Immature natural killer cell (primary cell): ENCODE measurements at places on chromosomes 3 and 15.

DNA sequence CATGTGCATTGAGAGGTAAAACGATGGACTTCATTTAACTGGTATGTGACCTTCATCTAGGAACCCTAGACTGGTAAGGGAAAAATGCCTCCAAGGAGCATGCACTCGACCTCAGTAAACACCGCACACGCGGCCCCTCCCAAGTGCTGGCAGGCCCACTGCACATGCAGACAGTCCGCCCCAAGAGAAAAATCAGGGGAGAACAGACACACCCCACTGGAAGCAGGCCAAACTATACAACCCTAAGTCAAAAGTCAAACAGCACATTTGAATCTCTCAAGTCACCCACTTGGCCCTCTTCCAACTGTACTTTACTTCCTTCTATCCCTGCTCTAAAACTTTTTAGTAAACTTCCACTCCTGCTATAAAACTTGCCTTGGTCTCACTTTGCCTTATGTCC lies 250.1 kb upstream of the HES1 start:
- no peak for DNase-seq

- DNase-seq, result no peak
These were observed 59.6 kb upstream of the MRPS22 start for GRCh38 chr3:139284221-139284620.

DNA sequence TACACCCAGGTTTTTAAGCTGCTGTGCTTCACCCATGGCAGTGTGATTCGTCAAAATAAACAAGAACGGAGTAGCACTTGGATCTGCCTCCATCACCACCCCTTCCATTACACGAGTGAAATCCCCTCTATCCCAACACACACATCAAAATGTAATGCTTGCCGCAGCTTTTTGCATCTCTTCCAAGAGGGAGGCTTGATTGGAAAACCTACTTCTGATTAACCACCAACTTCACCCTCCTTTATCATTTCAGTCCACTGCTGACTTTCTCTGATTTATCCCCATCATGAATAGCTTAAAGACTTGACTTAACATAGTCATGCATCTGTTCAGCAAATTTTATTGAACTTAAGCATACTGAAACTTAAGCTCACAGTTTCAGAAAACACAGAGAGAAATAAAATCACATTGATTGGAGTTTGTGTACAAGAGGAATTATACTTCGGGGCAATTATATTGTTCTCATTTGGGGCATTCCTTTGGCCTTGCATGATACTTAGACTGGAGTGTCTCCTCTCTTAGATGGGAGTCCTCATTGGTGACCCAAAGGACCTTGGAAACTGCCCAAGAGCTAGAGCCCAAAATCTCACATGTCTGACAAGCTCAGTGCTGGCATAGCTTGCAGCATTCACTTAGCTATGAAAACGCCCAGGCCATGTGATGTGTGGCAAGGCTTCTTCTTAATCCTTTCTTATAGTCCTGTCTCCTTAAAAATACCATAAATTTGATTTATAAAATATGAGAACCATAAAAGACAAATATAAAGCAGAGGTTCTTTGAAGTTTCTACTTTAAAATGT lies 124.3 kb upstream of the UMPS start:
- DNase-seq, result no peak

GRCh38 chr3:196502775-196503195 lies 783 bp downstream of the RNF168 start:
- DNase-seq, result peak; percentile 68

GRCh38 chr3:167700046-167700445 lies 34.6 kb downstream of the PDCD10 start:
- DNase-seq, result no peak

DNA sequence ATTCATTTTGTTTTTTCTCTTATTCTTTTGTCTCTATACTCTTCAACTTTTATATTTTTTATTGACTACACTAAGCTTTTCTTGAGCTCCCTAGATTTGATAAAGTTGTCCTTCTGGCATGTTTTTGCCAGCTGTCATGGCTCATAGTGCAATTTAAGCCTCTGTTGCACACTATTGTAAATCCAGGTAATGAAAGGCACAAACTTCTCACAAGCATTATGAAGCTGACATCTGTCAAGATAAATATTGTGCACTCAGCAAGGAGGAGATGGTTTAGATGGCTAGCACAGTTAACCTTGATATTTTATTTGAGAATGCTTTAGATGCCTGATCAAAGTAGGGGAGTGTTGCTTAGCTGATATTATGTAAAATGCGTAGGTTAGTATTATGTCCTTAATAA lies 1280.9 kb downstream of the NSUN3 start:
- no peak for DNase-seq

GRCh38 chr3:29333576-29333975 lies 52.7 kb downstream of the RBMS3 start:
- DNase-seq, result no peak

DNA sequence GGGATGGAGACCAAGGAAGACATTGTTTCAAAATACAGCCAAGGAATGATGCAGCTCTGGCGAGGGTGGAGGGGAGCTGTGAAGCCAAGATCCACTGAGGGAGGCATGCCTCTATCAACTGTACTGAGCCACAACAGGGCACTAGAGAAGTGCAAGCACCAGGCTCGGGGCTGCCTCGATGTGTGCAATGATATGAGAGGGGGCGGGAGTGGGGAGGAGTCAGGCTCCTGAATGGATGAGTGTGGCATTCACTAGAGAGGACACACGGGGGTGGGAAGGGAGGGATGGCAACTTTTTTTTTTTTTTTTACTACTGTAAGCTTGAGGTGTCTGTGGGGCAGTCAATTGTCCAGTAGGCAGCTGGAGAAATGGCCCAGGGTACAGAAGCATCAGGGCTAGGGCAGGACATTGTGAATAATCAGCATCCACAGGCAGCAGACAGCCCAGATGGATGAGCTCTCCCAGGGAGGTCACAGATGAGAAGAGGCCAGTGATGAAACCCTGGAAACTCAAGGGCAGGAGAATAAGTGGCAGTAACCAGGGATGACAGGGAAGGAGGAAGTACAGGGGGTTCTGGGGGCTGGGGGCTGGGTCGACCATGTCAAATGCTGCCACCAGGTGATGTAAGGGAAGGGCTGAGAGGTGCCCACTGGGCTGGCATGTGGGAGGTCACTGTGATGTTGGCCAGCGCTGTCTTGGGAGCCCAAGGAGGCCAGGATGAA lies 5.9 kb downstream of the STOML1 start:
- DNase-seq, result no peak

- DNase-seq, result no peak
These were observed 106.5 kb upstream of the PROK2 start for GRCh38 chr3:71891483-71891882.
